ENCODE measurements at places on chromosomes 7 and 10.

GRCh38 chr7:36283181-36283580 is 106.5 kb upstream of the ANLN start:
- no peak for DNase-seq
- H3K4me1 ChIP-seq, result peaks cover 55% of the 10 kb centered on the region
- peak overlapping the region; percentile 31 for H3K4me3 ChIP-seq
- peak overlapping the region; percentile 80 for H3K27ac ChIP-seq

- H3K36me3 ChIP-seq, result peaks cover 6% of the 10 kb centered on the region
- H3K4me3 ChIP-seq, result no peak overlapping the region
- DNase-seq, result no peak
- peaks cover 26% of the 10 kb centered on the region for H3K4me1 ChIP-seq
- peaks cover 92% of the 10 kb centered on the region for H3K27me3 ChIP-seq
These were observed 5.2 kb downstream of the HMX3 start for GRCh38 chr10:123140983-123141390.

GRCh38 chr10:25304606-25305005 is 129.8 kb downstream of the GPR158 start:
- no peak for DNase-seq
- no peaks in the 10 kb centered on the region for H3K36me3 ChIP-seq
- no peaks in the 10 kb centered on the region for H3K4me1 ChIP-seq
- no peaks in the 10 kb centered on the region for H3K27me3 ChIP-seq
- no peak overlapping the region for H3K4me3 ChIP-seq
- H3K27ac ChIP-seq, result no peak overlapping the region

- DNase-seq, result no peak
- no peaks in the 10 kb centered on the region for H3K4me1 ChIP-seq
- no peak overlapping the region for H3K4me3 ChIP-seq
- H3K27ac ChIP-seq, result no peak overlapping the region
- no peaks in the 10 kb centered on the region for H3K36me3 ChIP-seq
These were observed 9.9 kb upstream of the CXCL12 start for GRCh38 chr10:44394696-44395381.

DNA sequence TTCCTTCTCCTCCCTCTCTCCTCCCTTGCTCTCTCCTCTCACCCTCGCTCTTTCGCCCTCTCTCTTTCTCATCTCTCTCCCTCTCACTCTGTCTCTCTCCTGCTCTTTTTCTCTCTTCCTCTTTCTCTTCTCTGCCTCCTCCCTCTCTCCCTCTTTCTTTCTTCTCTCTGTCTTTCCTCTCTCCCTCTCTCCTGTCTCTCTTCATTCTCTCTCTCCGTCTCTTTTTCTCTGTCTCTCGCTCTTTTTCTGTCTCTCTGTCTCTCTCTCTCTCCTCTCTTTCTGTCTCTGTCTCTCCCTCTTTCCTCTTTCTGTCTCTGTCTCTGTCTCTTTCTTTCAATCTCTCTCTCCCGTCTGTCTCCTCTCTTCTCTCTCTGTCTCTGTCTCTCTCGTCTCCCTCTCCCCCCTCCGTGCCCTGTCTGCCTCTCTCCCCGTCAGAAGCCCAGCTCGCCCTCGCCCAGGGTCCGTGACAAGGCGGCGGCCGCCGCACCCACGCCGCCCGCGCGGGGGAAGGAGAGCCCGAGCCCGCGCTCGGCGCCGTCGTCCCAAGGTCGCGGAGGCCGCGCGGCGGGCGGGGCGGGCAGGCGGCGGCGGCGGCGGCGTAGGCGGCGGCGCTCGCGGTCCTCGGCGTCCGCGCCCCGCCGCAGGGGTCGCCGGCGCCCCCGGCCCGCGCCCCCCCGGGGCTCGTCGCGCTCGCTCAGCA is 21.3 kb upstream of the HSPB1 start:
- H3K36me3 ChIP-seq, result no peaks in the 10 kb centered on the region
- no peak for DNase-seq
- no peak overlapping the region for H3K27ac ChIP-seq
- peaks cover 80% of the 10 kb centered on the region for H3K27me3 ChIP-seq
- H3K4me1 ChIP-seq, result peaks cover 19% of the 10 kb centered on the region
- H3K4me3 ChIP-seq, result peak overlapping the region; percentile 71

DNA sequence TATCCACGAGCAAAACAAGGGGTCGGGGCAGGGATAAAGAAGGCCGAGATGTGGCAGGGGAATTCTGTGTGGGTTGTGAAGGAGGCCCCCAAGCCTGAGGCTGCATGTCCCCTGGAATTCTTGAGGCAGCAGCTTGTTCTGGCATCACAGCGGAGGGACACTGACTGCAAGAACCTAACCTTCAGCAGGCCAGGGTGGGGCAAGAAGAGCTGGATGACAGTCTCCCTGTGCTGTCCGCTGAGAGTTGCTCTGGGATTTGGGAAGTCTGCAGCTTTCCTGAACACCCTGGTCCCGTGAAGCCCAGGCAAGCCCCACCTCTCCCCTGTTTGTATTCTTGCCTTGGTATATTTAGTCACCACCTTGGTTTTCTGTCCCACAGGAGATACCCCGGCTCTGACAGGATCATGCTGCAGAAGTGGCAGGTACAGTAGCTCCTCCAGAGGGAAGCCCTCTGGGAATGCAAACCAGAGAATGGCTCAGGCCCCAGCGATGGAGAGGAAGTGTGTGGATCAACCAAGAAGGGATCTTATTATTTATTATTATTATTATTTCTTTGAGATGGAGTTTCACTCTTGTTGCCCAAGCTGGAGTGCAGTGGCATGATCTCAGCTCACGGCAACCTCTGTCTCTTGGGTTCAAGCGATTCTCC is 1.9 kb upstream of the LRRC18 start:
- H3K4me3 ChIP-seq, result no peak overlapping the region
- peak overlapping the region; percentile 47 for H3K27ac ChIP-seq
- DNase-seq, result no peak
- H3K27me3 ChIP-seq, result no peaks in the 10 kb centered on the region
- peaks cover 2% of the 10 kb centered on the region for H3K4me1 ChIP-seq

DNA sequence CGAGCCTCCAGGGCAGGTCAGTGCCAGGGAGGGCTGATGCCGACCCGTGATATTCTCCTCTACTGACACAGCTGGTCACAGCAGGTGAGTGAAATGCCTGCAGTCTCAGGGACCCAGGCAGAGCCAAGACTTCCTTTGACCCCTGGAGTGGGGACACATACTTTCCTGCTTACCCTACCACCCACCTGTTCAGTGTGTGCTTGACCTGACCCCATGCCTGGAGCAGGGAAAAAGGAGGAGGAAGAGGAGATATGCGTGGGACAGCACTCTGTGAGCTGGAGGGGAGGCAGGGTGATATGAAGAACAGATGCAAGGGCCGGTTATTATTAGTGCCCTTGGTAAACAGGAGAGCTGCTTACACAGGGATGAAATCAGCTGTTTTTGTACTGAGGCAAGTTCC is 40.8 kb upstream of the WIPF3 start:
- no peak overlapping the region for H3K4me3 ChIP-seq
- H3K27me3 ChIP-seq, result peaks cover 14% of the 10 kb centered on the region
- H3K4me1 ChIP-seq, result no peaks in the 10 kb centered on the region
- H3K27ac ChIP-seq, result no peak overlapping the region
- DNase-seq, result no peak
- H3K36me3 ChIP-seq, result no peaks in the 10 kb centered on the region

DNA sequence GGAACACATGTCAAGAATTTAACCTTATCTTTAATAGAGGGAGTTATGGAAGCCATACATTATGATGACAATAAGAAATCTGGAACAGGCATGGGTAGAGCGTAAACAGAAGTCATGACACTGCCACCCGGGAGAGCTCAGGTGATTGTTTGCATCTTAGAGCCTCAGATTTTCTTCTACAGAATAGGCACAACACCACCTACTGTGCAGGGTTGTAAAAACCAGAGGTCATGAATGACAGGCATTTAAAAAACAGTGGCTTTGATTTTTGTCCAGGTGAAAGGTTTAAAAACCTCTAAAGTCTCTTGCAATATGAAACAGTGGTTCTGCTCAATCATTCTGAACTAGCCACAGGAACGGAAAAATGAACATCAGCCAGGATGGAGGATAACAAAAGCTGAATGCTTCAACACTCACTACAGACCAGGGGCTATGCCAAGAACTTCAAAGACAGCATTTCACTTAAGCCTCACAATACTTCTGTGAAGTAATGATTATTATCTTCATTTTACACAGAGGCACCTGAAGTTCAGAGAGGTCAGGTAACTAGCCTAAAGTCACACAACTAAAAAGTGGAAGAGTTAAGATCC is 123.8 kb downstream of the SLC25A13 start:
- DNase-seq, result no peak
- H3K27ac ChIP-seq, result no peak overlapping the region
- no peaks in the 10 kb centered on the region for H3K27me3 ChIP-seq
- H3K36me3 ChIP-seq, result peaks cover 47% of the 10 kb centered on the region
- peaks cover 3% of the 10 kb centered on the region for H3K4me1 ChIP-seq

- no peak for DNase-seq
- H3K36me3 ChIP-seq, result no peaks in the 10 kb centered on the region
- no peak overlapping the region for H3K27ac ChIP-seq
These were observed 91.6 kb downstream of the ETV1 start for GRCh38 chr7:13897819-13898218.

GRCh38 chr10:46106410-46107255 is 60.6 kb upstream of the MSMB start:
- DNase-seq, result peak; percentile 35
- H3K4me3 ChIP-seq, result peak overlapping the region; percentile 80
- H3K4me1 ChIP-seq, result peaks cover 8% of the 10 kb centered on the region
- peak overlapping the region; percentile 39 for H3K27ac ChIP-seq
- no peaks in the 10 kb centered on the region for H3K36me3 ChIP-seq
- H3K27me3 ChIP-seq, result peaks cover 9% of the 10 kb centered on the region

DNA sequence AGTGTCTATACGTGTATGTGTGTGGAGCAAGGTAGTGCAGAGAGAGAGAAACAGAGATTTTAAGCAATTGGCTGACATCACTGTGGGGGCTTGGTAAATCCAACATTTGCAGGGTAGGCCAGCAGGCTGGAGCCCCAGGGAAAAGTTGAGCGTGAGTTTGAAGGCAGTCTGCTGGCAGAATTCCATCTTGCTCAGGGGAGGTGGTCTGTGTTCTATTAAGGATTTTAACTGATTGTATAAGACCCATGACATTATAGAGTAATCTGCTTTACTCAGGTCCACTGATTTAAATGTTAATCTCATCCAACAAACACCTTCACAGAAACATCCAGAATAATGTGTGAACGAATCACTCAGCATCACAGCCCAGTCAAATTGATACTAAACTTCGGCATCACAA is 912.9 kb downstream of the GRM8 start:
- no peak for DNase-seq
- no peaks in the 10 kb centered on the region for H3K4me1 ChIP-seq
- no peaks in the 10 kb centered on the region for H3K27me3 ChIP-seq
- H3K4me3 ChIP-seq, result no peak overlapping the region
- H3K27ac ChIP-seq, result no peak overlapping the region

DNA sequence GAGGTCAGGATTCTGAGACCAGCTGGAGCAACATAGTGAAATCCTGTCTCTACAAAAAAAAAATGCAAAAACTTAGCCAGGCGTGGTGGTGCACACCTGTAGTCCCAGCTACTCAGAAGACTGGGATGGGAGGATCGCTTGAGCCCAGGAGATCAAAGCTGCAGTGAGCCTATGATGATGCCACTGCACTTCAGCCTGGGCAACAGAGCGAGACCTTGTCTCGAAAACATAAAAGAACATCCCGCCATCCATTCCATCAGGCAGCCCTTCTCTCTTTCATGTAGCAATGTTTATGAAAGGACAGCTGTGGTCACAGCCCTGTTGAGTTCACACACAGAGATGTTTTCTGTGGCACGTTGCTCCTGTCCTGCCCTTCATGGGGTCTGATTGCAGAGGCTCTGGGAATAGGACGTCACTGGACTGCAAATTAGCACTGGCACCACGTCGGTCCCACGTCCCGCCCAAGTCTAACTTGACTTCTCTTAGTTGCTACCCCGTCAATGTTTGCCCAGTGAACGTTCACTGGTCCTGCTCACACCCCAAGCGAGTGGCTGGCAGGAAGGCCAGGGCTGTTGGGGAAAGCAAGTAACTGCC is 64.5 kb upstream of the MYL10 start:
- H3K36me3 ChIP-seq, result no peaks in the 10 kb centered on the region
- H3K4me1 ChIP-seq, result peaks cover 8% of the 10 kb centered on the region
- no peak overlapping the region for H3K4me3 ChIP-seq
- no peak for DNase-seq

DNA sequence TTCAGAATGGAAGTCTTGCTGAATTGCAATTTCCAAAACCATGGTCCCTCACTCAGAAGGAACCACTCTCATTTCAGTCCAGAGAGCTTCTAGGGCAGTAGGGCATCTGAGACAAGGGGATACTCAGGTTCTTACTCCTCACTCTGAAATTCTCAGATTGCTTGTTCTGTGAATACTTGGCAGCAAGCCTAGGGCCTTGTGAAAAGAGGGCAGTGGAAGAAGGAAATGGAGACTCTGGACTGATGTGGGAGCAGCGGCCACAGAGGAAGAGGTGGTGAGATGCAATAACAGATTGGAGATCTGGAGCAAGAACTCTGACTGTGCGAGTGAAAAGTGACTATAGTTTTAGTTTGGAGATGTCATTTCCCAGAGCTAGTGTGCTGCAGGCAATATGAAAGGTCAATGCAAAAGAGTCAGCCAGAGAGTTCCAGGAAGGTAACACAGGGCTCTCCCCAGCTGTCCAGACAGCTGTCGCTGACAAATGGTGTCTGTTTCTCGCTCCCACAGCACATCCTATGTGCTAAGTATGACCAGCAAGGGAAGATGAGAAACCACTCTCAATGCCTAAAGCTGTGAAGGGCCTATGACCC is 291.6 kb upstream of the KIAA1217 start:
- no peaks in the 10 kb centered on the region for H3K27me3 ChIP-seq
- H3K4me1 ChIP-seq, result no peaks in the 10 kb centered on the region
- H3K27ac ChIP-seq, result no peak overlapping the region
- no peak for DNase-seq
